ENCODE measurements at places on chromosomes 5 and 9.
A peak's percentile ranks its signal among the peaks of the same experiment; 100 is the strongest.

- DNase-seq = peak; percentile 21
These were observed at the start of gene CFAP77 for GRCh38 chr9:132409828-132410528. Gene CFAP77, plus strand, starts transcription at chr9:132410211. Its CDS starts 61 bp downstream, at chr9:132410272.

DNA sequence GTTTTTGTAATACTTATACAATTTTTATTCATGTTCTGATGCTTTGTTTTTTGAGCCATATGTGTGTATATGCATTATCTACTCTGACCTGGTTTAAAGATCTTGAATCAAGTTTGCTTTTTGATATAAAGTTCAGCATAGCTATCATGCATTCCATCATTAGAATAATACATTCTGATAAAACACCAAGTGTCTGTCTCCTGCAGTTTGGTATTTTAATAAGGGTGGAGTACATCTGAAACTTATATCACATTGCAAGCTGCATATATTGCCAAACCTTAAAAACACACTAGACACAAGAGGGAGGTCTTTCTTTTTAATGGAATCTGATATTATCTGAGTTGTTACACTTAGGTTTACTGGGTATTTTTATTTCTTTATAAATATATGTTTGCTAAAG is 102.8 kb upstream of the ADAMTSL1 start:
- no peak for DNase-seq

DNA sequence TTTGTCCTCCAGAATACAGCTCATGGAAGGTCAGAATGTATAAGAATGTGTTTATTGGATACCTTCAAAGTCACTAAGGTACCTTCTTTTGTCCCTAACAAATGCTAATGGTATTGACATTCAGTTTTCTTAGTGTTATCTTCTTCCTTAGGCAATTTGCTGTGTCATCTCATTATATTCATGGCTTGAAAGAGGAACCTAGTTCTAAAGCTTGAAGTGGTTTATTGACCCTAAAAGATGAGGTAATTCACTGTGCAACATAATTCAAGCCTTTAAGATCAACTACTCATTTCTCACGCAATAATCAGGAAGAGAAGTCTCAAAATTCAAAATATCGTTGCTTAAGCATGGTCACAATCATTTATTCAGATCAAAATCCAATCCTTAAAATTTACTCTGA is 342.7 kb upstream of the RIOK2 start:
- no peak for DNase-seq

DNA sequence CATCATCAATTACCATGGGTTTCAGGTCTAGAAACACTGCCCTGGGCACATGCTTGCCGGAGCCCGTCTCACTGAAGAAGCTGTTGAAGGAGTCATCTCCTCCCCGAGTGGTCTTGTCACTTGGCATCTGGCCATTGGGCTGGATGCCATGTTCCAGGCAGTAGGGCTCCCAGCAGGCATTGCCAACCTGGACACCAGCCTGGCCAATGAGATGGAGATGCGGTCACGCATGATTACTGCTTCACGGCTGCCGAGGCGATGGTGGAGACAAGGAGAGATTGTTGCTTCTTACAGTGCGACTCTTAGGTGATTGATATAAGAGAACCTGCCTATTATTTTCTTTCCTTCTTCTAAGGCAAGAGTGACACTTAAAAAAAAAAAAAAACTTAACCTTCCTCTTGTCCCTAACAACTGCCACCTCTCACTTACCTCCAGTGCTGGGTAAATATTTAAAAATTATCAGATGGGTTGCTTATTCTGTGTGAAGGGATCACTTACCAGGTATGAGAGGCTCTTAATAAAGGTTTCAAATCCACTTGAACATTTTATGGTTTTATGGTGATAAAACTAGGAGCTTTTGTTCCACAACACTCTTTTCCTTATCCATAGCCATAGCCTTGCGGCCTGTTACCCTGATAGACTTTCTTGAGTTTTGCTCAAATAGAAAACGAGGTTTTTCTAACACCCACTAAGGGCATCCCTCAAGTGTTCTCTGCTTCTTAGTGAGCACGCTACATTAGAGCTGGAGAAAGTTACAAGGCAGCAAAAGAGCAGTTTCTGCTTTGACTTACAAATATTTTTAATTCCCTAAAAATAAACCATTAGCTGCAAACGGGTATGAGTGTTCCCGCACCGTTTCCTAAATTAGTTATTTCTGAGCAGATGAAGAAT is 41.2 kb downstream of the NIM1K start:
- DNase-seq = no peak

DNA sequence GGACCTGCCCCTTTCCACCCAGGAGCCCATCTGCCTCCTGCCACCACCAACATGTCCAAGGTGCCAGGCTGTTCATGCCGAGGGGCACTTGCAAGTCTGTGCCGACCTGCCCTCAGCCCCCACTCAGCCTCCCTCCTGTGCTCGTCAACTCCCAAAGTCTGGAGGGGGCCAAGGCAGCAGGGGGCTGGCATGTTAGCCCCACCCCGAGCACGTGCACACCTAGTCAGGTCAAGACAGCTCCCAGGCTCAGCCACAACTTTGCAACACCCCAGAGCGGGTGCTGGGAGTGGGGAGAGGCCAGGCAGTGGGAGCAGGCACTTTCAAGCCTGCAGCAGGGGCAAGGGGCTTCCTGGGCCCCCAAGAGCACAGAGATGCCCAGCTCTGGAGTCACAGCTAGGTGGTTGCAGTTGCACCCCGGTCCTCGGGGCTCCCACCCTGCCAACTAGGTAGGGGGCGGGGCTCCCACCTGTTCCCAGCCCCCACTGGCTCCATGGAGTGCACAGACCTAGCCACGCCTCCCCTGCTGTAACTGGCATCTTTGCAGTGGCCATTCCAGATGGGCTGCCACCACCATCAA is 272.5 kb downstream of the CETN3 start:
- no peak for DNase-seq

DNA sequence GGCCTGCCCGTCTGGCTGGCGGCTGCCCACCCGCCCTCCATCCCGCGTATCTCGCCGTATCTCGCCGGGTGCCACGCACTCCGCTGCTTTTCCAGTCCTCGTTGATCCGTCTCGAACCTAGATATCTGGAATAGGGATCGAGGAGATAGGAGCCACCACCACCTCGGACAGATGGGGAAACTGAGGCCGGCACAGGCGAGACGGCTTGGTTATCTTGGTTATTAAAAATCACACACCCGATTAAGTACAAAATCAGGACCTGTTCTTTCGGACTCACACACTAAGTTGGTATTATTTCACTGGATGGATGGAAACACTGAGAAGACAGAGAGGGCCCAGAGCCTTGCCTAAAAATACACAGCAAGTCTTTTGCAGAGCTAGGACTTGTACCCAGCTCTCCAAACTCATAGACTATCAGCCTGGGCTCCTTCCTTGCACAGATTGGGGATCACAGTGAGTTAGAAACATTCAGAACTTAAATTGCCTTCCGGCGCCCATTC is 678 bp downstream of the SLC26A2 start:
- no peak for DNase-seq

- no peak for DNase-seq
These were observed 219.0 kb downstream of the DMAC1 start for GRCh38 chr9:7580568-7580967.

GRCh38 chr5:10699987-10700386 is 61.0 kb downstream of the DAP start:
- no peak for DNase-seq

DNA sequence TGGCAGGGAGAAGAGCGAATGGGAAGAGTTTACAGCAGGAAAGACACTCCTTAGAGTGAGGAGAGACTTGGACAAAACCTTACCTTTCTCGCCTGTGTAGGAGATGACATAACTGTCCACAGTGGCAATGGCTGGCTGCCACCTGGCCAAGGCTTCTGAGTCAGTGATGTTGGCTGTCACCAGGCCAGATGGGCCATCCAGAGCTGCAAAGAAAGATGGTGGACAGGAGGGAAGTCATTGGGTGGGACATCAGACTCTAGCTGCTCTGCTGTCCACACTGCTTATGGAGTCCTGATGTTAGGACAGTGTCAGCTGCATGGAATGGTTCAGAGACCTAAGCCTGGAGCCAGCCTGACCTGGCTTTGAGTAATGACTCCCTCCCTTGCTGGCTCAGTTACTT is 79.8 kb downstream of the TNC start:
- DNase-seq = no peak

GRCh38 chr9:126240835-126241234 is 85.8 kb upstream of the MVB12B start:
- DNase-seq = no peak

- DNase-seq = no peak
These were observed 164.6 kb downstream of the CCDC171 start for GRCh38 chr9:15717290-15717967.

- DNase-seq = no peak
These were observed 26.1 kb upstream of the AOPEP start for GRCh38 chr9:94700445-94700844.

DNA sequence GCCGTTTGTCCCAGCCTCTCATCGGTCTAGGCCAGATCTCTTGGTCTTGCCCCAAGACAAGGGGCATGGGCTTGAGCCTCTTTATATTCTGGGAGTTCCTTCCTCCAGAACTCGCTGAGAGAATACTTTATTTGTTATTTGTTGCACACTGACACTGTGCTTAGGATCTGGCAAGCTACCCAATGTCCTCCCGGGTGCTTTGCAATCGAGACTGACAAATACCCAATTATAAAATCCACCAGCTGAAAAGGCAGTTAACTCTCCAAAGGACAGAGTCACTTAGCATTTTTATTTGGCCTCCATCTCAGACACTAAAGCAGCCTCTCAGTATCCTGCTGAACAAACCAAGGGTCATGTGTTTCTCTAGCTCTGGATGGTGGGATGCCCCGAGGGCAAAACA is 500.2 kb upstream of the DAP start:
- no peak for DNase-seq

DNA sequence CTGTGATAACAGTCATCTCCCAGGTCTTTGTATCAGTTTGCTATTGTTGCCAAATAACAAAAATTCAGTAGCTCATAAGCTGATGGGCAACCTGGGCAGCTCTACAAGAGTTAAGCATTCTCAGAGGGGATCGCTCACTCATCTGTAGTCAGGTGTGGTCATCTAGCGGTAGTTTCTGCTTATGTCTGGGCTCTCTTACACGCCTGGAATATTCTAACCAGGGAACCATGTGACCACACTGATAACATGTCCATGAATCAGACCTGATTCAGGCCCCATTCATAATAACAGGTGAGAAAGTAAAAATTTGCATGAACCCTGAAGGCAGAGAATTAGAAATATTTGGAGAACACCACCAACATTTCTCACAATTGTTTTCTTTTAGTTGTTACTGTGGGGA is 576.1 kb downstream of the SLCO4C1 start:
- no peak for DNase-seq

DNA sequence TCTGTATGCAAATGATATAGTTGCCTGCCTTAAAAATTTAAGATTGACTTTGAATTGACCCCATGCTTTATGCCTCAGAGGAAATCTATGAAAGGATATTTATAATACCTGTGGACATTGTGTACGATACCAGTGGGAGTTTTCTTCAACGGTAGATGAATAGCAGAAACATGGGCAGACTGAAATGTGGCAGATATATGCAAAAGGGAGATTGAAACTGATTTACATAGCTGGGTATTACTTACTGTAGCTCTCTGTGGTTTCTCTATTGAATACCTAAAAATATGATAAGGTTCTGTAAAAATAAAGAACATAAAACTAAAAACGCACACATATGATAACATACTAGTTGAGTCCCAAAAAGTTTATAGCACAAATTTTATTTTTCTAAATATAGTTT is 345.2 kb upstream of the PCSK5 start:
- no peak for DNase-seq

DNA sequence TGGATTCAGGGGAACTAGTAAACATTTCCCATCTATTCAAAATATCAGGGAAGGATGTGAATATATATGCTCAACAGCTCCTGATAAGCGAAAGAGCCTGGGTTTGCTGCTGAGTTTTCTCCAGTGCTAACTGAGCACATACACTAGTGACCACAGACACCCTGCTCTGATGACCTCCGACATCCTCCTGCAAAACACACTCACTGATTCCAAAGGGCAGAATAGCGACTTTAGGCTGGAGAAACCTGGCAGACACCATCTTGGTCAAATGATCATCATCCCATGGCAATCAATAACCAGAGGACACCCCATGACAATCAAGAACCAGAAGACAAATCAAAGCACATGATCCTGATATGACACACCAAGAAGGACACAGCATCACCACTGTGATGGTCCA is 9.2 kb upstream of the GADD45G start:
- DNase-seq = no peak

DNA sequence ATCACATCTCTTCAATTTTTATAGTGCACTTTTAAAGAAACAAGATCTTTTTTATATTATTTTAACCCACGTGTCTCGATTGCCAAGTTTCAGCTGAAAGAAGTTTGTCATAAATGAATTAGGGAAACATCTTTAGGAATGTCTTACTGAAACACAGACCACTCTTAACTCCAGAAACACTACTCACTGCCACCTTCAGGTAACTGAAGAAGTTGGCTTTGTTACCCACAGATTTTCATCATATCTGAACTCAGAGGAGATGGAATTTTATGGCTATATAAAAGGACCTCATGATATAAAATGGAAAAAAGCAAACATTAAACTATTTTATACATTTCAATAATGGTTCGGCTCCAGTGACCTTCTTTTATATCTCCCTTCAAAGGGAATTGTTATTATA is 158.0 kb downstream of the SEMA5A start:
- DNase-seq = peak; percentile 2

GRCh38 chr9:126857261-126857960 is 3.0 kb upstream of the ZBTB34 start:
- DNase-seq = no peak

DNA sequence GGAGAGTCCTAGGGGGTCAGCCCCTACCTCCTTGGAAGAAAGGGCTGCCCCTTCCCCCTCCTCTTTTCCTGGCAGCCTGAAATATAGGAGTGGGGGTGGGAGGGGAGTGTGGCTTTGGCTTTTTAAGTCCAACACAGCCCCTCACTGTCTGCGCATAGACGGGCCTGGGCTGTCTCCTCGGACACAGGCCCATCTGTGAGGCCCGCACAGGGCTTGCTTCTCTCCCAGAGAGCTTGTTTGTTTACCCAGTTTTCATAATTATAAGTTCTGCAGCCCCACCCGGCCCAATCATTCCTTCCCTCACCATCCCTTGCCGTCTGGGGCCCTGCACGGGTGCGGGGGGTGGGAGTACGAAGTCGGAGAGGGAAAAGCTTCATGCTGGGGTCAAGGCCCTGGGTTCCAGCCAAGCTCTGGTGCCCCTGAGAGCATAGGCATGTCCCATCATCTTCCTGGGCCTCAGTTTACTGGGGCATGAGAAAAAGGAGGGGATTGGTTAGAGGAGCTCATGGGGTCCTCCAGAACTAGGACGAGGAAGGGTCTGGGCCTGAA is 54.0 kb upstream of the STXBP1 start:
- DNase-seq = no peak

GRCh38 chr5:74762599-74762998 is 4.3 kb downstream of the GFM2 start:
- peak; percentile 16 for DNase-seq
